ENCODE measurements at places on chromosomes 4 and X. TPM values are rescaled to one million over a fixed set of nuclear protein-coding genes. Genes with fewer than 3 reads are reported as not detected.

The EXOC1L gene
- total RNA-seq = not detected

The IL13RA1 gene
- total RNA-seq = 0.98 TPM

The TRIM75 gene
- not detected for total RNA-seq

The LRCH2 gene
- not detected for total RNA-seq

The SRPX2 gene
- total RNA-seq = not detected

The UCP1 gene
- not detected for total RNA-seq

The SSX2B gene
- total RNA-seq = not detected

The PARM1 gene
- 0.05 TPM for total RNA-seq

DNA sequence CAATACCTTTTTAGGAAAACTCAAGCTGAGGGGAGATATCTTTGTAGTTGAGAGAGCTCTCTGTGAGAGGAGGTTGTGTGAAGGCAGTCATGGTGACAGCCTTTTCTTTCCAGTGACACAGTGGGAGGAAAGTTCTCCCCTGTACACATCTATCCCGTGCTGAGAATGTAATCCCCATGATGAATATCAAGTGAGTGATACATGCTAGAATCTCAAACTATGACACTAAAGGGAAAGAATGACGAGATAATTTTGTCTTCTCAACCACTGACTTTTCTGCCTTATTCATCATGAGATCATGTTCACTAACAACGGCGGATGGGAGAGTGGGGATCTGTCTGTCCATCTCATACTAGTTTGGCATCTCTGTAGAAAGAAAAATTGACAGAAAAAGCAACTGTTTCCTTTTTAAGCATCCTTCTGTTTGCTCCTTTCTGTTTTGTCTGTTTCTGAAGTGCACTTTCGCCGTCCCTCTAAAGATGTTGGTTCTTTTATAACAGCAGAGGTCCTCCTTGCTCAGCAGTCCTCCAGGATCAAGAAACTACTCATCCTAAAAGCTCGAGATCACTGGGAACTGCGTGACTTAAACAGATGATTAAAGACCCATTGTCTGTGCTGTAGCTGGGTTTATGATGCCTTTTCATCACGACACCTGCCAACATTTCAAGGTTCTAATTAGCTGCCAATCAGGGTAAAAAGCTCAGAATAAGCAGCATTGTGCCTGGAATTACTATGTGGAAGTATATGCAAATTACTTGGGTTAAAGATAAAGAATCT is 137.6 kb downstream of the DCK start:
- no peak overlapping the region for H3K4me3 ChIP-seq
- H3K27me3 ChIP-seq = no peaks in the 10 kb centered on the region
- H3K4me1 ChIP-seq = no peaks in the 10 kb centered on the region
- H3K36me3 ChIP-seq = no peaks in the 10 kb centered on the region
- DNase-seq = no peak

GRCh38 chr4:136246876-136247275 is 1285.4 kb downstream of the PCDH18 start:
- no peak for DNase-seq
- H3K27me3 ChIP-seq = no peaks in the 10 kb centered on the region
- H3K4me3 ChIP-seq = no peak overlapping the region
- no peaks in the 10 kb centered on the region for H3K4me1 ChIP-seq
- no peaks in the 10 kb centered on the region for H3K36me3 ChIP-seq

DNA sequence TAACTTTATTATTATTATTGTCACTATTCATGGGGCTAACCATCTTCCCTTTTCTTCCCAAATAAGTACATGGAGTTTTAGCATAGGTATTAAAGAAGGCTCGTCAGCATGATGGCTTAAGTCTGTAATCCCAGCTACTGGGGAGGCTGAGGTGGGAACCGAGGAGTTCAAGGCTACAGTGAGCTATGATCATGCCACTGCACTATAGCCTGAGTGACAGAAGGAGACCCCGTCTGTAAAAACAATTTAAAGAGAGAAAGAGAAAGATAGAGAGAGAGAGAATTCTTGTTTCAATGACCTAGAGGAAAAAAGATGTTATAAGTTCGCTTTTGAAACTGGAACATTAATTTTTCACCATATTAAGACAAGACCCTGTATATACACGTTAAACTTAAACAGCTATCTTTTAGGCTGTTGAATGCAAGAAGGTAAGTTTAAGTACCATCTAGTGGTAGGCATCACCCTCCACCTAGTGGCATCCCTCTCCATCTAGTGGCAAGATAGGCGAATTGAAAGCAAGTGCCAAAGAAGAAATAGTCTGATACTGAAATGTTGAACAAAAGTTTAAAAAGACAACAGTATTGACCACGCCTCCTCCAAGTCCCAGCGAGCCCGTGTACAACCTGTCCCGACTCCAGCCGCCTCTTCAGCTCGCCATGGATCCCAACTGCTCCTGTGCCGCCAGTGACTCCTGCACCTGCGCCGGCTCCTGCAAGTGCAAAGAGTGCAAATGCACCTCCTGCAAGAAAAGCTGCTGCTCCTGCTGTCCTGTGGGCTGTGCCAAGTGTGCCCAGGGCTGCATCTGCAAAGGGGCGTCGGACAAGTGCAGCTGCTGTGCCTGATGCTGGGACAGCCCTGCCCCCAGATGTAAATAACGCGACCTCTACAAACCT is 26.0 kb upstream of the YTHDC1 start:
- H3K27ac ChIP-seq = no peak overlapping the region
- H3K36me3 ChIP-seq = no peaks in the 10 kb centered on the region
- peak overlapping the region; percentile 64 for H3K4me3 ChIP-seq

DNA sequence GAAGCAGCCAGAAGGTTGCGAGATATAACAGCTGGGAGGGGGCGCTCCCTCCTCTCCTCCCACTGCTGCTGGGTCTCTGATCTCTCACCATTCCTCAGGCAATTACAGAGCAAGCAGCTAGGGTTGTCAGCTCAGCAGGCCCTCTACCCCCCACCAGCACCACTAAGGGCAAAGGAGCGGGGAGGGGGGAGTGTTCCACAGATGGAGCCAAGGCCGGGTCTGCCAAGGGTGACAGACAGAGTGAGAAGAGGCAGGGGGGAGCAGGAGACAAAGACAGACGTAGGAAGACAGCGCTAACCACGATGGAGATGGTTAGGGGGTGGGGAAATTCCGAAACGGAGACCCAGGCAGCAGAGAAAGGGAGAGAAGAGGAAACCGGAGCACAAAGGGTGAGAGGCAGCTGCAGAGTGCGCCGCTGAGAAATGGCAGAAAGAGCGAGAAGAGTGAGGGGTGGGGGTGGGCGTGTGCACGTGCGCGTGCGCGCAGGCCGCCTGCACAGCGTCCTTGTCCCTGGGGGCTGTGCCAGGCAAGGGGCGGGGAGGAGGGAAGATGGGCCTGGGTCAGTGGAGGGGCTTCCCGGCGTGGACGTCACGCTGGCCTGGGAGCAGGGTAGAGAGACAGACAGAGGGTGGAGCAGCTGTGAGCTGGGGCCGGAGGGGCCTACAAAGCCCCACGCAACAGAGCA is 6.9 kb downstream of the L1CAM start:
- peak; percentile 42 for DNase-seq
- H3K4me1 ChIP-seq = peaks cover 13% of the 10 kb centered on the region
- H3K36me3 ChIP-seq = no peaks in the 10 kb centered on the region
- peaks cover 10% of the 10 kb centered on the region for H3K27me3 ChIP-seq
- no peak overlapping the region for H3K4me3 ChIP-seq

- H3K27ac ChIP-seq = no peak overlapping the region
- H3K4me3 ChIP-seq = no peak overlapping the region
- H3K36me3 ChIP-seq = no peaks in the 10 kb centered on the region
- no peak for DNase-seq
- H3K4me1 ChIP-seq = no peaks in the 10 kb centered on the region
Observed at GRCh38 chr4:81811562-81812293, 340.0 kb upstream of the RASGEF1B start.

DNA sequence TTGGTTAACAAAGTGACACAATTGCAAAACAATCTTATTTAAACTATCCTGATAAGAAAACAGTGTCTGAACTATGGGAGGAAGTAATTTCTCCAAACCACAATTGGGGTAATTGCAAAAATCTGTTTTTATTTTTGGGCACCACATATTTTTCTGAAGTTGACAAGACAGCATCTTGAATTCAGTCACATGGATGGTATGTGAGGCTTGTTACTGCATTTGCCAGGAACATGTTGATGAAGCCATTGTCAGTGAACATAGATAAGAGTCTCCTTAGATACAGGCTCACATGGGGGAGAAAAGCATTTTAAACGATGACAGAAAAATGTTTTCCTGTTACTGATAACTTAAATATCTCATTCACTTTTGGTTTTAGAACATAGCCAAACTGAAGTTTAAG is 5.5 kb upstream of the USP53 start:
- no peak for DNase-seq
- no peak overlapping the region for H3K4me3 ChIP-seq
- H3K36me3 ChIP-seq = no peaks in the 10 kb centered on the region

DNA sequence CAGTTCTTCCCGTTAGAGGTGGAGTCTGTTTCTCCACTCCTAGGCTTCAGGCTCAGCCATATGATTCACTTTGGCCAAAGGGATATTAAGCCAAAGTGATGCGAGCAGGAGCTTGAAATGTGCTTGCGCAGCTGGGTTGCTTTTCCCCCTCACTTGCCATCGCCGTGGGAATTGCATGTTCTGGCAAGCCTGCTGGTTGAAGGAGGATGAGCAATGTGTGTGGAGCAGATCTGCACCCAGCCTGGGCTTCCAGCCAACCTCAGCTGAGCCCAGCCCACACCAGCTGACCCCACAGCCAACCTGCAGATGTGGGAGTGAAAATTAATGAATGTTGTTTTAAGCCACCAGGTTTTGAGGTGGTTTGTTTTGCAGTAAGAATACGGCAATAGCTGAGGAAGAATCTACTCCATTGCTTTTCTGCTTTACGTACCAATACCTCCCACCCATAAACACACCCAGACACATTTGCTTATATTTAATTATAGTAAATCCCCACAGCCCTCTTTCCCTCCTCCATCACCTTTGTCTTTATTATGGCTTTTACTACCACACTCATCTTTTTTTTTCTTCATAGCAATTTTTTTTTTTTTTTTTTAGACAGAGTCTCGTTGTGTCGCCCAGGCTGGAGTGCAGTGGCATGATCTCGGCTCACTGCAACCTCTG is 132.8 kb upstream of the FUNDC1 start:
- H3K4me1 ChIP-seq = no peaks in the 10 kb centered on the region
- H3K27me3 ChIP-seq = no peaks in the 10 kb centered on the region
- DNase-seq = no peak

- no peak overlapping the region for H3K27ac ChIP-seq
- no peak for DNase-seq
- no peaks in the 10 kb centered on the region for H3K4me1 ChIP-seq
Observed at GRCh38 chr4:170736710-170737109, 647.0 kb upstream of the AADAT start.

DNA sequence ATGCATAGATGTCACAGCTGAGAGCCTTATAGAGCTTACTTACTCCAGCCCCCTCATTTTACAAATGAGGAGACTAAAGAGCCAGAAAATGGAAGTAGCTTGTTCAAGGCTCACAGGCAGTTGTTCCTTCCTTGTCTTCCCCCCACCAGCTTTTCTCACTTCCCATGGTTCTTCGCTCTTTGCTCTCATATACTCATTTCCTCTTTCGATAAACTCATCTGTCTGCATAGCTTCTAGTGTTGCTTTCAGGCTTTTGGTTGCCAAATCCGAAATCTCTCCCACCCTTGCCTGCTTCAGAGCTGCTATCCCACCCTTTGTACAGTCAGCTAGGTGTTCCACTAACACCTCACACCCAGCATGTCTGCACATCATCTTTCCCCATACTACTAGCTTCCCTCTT is 25.0 kb upstream of the GJB1 start:
- H3K27ac ChIP-seq = peak overlapping the region; percentile 86
- H3K36me3 ChIP-seq = no peaks in the 10 kb centered on the region
- H3K4me3 ChIP-seq = peak overlapping the region; percentile 76
- DNase-seq = no peak
